ENCODE measurements at places on chromosomes 5 and 9.

- DNase-seq: no peak
Observed at GRCh38 chr9:117827456-117827855, 123.3 kb downstream of the TLR4 start.

DNA sequence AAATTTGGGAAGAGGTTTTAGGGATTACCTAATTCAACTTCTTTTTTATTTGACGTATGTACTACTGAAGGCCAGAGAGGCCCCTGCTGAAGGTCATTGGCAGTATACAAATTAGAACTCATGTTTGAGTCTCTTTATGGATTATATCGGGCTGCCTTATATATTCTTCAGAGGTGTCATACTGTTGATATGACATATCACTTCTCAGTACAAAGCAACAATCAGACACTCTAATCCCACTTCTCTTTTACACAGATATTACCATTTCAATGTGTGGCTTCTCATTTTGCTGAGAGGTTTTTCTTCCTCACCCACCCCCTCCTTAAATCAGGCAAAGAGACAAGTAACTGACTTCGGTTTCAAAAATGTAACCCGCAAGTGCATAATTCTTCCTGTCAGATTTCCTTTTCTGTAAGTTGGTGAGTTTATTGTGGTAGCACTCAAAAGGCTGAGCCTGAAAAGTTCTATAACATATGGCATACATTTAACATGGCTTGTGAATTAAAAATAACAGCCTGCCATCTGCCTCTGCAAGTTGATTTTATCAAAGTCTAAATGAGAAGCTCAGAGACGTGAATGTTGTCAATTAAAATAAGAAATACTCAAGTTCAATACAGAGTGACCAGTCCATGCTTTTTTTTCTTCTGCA, 163.6 kb upstream of the RORB start:
- DNase-seq: no peak

DNA sequence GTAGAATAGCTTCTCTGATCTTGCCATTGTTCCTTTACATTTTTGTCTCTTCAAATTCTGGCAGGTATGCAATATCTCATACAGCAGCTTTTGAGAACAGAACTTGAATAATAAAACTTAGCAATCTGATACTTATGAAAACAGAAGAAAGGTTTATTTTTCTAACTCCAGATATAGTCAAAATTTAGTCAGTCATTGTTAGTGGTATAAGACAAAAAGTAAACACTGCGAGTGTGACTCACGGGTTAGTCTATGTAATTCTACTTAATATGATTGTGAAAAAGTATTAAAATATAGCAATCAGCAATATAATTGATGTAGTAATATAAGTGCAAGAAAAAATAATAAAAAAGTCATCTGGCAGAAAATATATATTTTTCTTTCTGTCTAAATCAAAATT, 910.4 kb downstream of the DNAH5 start:
- no peak for DNase-seq

DNA sequence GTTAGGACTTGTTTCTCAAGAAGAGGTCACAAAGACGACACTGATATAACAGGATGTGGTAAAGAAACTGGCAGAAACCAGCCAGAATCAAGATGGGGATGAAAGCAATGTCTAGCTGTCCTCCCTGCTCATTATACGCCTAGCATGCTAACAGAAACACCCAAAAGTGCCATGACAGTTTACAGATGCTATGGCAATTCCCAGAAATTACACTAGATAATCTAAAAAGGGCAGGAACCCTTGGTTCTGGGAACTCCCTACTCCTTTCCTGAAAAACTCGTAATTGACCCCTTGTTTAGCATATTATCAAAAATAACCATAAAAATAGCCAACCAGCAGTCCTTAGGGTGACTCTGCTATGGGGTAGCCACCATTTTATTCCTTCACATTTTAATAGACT, 10.9 kb upstream of the MRPS30 start:
- DNase-seq: no peak

DNA sequence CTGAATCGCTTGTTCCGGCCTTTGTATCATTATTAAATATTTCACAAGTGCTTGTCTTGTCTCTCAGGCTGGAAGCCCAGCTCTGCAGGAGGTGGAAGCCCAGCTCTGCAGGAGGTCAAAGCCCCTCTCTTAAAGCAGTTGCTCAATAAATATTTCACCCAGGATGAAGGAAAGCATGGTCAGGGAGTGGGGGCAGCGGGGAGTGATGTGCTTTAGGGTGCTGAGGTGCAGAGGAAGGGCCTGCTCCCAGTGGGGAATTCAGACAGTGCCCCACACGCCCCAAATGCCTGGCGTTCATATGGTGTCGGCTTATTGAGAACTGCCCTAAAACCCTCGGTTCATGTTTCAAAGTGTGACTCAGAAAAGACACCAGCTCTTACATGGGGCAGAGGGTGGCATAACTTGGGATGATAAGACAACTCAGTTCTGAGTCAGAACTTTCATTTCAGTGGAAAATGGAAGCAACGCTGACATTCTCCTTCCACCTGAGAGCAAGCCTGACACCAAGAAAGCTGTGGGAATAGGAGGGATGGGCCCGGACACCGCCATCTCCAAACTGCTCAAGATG, 114.3 kb upstream of the DAP start:
- DNase-seq: no peak

- no peak for DNase-seq
Observed at GRCh38 chr9:130182381-130182909, 10.2 kb downstream of the NCS1 start.

DNA sequence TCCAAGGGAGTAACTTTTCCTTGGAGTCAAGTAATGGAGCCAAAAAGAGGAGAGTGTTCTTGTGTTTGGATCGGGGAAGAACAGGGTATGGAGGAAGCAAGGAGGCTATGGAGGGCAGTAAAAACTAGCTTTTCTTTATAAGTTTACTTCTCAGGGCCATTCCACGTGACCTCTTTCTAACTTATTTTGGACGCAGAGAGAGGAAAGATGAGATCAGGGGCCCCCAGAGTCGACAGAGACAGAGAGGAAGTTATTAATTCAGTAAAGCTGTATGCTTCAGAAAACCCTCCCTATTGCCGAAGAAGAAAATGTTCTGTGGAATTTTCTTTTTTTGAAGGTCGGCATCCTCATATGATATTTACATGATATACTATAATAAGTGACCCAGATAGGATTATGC, 233.8 kb upstream of the MPDZ start:
- no peak for DNase-seq

DNA sequence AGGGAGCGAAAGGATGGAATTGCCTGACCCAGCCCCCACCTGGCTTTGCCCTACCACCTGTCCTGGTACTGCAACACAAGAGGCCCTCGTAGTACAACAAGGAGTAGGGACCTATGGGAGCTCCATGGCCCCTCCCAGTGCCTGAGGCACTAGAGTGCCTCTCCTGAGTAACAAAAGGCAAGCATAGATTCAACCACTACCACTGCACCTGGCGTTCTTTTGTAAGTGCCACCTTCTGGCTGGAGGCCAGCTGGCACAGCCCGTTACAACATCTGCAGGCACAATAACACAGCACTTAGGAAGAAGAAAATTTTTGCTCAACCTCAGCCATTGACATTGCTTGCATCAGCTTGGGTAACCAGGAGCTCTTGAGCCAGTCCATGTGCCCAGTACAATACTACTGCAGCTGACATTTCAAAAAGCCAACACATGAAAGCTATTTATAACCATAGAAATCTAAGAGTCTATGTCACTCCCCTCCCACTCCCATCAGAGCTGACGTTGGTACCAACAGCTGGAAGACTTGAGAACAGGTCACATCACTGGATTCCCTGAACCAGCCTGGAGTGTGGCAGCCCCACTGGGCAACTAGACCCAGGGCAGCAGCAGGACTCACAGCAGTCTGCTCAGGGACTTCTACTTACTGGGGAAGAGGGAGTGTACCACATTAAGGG, 17.7 kb upstream of the FAM174A start:
- no peak for DNase-seq

- no peak for DNase-seq
Observed at GRCh38 chr5:171369056-171369455, 18.6 kb upstream of the NPM1 start.

DNA sequence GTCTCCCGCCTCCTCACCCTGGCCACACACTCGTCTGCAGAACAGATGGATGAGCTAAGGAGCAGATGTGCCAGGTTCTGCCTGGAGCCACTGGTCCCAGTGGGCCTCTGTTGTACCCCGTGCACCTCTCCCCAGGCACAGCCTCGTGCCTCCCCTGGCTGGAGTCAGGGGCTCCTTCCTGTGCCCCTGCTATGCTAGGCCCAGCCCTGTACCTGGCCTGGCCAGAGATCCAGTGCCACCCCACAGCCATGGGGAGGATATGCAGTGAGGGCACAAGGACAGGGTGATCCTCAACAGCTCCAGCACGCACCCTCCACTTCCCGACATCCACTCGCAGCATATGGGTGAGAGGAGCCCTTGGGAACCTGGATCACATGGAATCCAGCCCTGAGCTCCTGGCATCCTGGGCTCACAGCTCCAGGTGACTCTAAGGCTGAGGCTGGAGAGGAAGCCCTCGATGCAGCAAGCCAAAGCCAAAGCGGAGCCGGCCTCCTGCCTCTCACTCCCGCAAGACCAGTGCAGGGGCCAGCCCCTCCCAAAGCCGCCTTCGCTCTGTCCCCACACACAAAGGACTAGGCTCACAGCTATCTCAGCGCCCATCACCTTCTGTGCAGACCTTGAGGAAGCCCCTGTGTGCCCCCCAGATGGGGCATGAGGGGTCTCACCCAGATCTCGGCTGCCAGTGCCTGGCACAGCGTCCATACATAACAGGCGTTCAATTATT, 23.7 kb upstream of the ADAMTS2 start:
- no peak for DNase-seq

- no peak for DNase-seq
Observed at GRCh38 chr5:158761161-158761560, 338.6 kb downstream of the EBF1 start.

GRCh38 chr5:136133222-136133921, 727 bp downstream of the SMAD5 start:
- DNase-seq: no peak
